NCI-H1694 (cell line): ENCODE measurements at places on chromosomes 2 and 18.

DNA sequence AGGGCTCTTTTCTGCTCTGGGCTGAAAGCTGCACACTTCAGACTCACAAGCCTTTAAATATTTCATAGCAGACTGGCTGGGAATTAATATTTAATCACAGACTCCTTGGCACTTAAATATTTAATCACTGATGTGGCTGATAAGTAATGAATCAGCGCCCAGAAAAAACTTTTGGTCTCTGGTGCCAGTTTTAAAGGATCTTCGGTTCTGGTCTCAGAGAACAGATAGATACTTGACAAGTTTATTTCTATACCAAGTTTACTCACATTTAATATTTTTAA is 201.2 kb downstream of the MYCN start:
- no peak for DNase-seq

DNA sequence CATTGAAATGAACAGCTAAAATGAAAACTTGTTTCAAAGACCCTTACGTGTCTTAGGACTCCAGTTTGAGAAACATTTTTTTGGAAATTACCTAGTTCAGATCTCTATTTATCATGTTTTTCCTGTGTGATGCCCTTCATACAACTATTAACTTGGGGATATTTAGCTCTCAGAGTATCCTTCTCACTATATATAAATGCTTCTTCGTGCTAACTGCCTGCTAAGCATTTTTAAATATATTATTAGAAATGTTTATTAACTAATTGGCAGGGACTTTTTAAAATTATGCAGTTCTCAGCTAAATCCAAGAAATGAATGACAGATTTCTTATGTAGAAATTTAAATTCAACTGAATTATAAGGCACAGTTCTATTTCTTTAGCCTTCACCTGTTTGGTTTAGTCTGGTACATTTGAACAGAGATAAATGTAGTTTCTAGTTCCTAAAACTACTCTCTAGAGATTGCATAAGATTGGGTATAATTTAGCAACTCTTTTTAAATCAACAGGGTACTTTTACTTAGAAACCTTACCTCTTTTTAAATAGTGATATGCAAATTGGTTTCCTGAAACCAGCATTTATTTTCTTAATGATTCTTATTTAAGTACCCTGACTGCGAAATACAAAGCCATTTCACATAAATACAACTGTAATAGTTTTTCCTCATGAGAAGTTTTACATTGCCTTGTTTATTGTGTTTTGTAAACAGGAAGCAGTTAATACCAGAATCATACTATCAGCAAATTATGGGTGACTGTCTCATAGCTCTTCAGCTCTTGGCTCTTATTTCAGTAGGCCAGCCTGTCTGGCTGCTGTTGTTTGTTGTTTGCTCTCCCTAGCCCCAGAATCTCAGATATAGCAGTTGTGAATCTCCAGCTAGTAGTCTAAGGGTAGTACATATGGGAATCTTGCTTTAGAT is 140.7 kb downstream of the PTRHD1 start:
- no peak for DNase-seq

GRCh38 chr2:181117206-181117925 is 137.0 kb downstream of the UBE2E3 start:
- DNase-seq = peak; percentile 16

DNA sequence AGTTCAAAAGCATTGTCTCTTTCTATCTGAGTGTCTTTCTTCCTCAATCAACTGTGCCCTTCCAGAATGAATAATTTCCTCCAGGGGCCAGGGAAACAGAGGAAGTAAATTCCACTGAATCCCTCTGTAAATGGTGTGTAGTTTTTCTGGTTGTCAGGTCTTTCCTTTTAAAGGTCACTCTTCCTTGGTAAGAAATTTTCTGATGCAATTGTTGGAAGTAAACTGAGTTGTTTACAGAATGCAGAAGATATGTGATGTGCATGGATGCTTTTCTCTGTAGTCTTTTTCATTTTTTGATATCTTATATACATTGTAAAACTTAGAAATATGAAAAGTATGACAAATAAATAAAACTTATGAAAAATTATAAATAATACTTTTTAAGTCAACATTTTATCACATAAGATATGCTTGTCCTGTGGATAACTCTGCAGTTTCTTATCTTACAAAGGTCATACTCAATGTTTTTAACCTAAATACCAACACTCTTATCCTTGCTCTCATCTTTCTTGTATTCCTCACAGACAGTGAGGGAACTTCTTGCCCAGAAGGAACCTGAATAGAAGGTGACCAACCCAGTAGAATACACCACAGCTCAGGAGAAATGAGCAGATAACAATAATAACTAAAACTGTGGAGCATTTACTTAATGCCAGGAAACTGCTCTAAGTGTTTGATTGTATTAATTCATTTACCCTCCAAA is 234.5 kb downstream of the METTL4 start:
- no peak for DNase-seq

- DNase-seq = no peak
These were observed 104.0 kb downstream of the PRPF40A start for GRCh38 chr2:152613235-152613634.

DNA sequence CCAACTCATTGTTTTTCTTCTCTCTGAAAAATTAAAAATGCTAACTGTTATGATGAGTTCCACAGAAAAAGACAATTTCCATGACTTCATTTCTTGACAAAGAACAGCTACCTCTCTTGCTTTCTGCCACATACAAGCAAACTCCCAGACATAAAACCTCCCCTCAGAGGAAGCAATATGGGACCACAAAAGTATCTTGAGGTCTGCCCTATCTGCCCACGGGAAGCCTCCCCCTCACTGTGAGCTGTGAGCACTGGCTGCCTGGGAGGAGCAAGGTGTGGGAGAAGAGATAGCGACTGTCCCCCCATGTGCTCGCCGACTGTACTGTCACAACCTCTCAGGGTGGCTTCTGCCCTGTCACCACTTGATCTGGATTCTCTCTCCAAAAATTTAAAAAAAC is 69.7 kb upstream of the NRP2 start:
- DNase-seq = no peak

DNA sequence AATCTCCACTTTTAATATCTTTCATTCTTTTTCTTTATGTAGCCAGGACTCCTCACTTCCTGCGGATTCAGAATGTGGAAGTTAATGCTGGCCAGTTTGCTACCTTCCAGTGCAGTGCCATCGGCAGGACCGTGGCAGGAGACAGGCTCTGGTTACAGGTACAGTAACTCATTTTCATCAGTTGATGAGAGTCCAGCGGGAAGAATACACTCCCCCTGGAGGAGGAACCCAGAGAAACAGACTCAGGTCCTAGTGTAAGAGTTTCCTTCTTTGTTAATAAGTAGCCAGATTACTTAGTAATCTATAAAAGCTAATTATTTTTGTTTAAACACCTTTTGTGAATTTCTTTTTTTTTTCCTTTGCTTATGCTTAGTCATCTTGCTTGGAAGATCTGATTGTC is 359.4 kb downstream of the PTPRM start:
- no peak for DNase-seq

DNA sequence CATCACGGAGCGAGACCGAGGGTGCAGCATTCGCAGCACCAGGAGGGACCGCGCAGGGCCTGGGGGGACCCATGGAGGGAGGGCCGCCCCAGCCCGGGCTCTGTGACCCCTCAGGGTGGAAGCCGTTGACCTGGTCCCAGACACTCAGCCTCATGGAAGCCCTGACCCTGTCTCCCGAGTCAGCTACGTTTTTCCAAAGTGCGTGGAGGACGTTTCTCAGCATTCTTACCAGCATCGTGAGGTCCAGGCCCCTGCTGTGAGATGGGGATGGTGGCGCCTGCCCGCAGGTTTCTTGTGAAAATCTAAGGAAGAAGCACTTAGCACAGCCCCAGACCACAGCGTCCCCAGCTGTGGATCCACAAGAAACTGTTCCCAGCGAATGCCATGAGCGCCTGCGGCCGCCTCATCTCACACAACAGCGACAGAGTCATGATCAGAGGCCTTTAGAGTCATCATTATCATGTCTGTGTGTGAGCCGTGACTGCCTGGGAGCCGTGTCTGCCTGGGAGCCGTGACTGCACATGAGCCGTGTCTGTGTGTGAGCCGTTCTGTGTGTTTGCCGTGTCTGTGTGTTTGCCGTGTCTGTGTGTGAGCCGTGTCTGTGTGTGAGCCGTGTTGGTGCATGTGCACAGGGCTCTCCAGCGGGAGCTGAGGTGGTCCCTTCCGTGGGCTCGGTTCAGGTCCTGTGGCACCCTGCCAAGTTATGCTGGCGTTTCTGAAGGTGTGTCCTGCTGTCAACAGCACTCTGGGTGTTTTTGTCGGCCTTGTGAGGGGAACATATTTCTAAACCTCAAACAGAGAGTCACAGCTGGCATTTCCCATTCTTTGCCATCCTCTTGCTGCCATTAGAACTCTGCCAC is 49.2 kb upstream of the KCNG2 start:
- DNase-seq = no peak

DNA sequence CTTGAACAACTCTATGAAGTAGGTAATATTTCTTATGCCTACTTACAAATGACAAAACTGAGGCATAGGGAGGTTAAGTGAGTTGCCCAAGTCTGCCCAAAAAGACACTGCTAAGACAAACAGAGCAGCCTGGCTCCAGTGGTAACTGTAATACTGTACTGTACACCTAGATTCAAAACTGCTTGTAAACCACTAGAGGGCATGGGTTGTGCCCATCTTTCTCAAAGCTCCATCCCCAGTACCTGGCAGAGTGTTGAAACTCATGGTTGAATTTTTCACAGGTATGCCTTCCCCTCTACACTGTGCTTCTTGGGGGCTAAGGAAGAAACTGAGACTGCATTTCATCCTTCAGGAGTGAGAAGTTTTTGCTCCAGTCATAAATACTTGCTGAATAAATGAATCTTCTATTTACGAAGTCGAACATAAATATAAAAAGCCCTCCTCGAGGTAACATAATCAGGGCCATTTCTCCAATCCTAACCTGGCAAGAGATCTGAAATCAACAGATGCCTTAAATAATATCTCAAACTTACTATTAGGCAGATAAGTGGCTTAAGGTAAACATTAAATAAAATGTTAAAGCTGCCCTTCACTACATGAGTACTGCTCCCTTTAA is 2.0 kb downstream of the PPP4R1 start:
- DNase-seq = peak; percentile 25

DNA sequence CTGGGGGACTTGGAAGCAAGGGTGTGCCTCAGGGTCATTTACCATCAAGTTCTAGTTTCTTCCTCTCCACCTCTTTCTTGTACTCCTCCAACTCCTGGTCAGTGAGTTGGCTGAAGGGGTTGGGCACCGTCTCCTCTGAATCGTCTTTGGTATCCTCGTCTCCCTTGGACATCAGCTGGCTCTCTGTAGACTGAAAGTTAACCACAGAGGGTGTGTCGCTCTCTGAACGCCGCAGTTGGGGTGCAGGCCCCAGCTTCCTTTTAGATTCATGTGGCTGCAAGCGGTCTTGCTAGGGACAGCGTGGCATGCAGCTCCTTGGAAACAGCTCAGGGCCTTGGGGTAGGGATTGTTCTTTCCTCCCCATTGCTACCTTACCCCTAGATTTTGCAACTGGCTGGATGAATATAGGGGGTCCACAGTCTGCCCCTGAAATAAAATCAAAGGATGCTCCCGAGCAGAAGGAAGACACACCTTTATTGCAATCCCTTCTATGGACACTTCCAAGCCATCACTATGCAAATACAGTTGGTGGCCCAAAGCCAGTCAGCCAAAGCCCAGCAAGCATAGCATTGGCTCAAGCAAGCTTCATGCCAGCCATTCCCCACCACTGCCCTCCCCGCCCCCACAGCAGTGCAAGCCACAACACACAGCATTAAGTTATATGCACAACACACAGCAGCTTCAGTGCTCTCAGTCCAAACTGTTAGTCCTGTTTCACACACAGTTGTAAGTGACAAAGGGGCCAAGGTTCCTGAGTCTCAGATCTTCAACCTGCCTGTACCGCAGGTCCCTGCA is 93.2 kb downstream of the ADD2 start:
- DNase-seq = no peak

GRCh38 chr2:101744832-101745231 is 47.3 kb downstream of the MAP4K4 start:
- DNase-seq = no peak

- no peak for DNase-seq
These were observed 130.1 kb upstream of the KCNJ3 start for GRCh38 chr2:154568413-154568812.

DNA sequence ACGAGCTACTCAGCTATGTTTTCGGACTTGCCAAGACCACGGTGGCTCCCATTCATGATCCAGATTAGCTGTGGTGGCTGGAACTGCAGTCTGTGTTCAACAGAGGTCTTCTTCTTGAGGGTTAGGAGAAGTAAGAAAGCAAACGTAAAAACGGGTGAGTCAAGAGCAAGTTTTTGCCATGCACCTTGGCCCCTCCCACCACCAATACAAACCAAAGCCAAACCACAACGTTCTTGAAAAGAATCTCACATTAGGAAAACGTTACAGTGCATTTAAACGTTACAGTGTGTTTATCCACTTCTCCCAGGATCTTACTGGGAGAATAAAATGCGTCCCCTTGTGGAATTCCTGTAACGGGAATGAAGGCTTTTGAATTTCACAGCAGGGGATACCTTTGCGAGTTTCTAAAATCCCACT is 725 bp downstream of the FBXO48 start:
- no peak for DNase-seq

DNA sequence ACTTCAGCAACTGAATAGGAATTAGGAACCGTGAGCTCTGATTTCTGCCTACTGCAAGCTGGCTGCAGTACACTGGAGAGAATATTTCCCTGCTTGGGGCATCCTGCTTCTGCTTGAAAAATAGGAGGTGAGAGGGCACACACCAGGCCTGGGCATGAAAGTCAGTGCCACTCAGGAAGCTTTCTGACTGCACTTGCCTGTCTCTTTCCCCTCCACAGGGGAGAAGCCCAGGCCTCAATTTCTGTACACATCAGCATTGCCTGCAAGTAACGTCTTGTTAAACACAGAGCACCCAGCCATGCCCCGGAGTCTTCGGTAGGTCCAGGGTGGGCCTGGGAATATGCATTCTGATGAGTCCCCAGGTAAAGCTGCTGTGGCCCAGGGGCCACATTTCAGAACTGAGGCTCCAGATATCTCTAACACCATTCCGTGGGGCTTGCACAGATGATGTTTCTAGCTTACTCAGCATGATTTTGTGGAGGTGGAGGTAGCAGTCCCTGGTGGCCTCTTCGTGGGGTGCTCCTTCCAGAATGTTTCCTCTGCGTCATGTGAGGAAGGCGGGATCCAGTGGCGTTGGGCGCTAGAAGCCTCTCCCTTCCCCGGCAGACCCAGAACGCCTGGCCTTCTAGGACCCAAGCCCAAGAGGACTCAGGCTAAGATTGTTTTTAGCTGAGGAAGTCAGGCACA is 114.1 kb downstream of the ZBTB7C start:
- DNase-seq = no peak

GRCh38 chr2:207463433-207463832 is 66.3 kb upstream of the CREB1 start:
- DNase-seq = no peak
